HS-27A (cell line): ENCODE measurements at places on chromosomes 16 and 17.

GRCh38 chr17:50944054-50944901 is 78.1 kb upstream of the TOB1 start:
- DNase-seq: no peak

GRCh38 chr17:38864636-38865398 is 5.0 kb upstream of the LASP1 start:
- DNase-seq: no peak

DNA sequence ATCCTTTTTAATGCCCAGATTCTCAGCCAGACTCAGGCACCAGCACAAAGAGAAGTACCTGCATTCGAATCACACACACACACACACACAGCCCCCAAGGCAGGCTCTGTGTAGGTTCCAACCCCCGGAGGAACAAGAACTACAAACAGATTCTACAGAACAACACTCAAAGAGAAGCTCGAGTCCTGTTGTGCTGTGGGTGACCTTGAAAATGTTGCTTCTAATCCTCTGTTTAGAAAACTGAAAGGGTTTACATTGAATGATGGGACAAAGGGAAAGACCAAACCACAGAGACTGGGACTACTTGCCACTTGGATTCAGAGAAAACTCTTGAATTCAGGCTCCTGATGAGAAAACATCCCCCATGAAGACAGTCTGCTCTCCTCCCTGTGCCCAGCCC is 568.8 kb upstream of the C16orf82 start:
- no peak for DNase-seq

DNA sequence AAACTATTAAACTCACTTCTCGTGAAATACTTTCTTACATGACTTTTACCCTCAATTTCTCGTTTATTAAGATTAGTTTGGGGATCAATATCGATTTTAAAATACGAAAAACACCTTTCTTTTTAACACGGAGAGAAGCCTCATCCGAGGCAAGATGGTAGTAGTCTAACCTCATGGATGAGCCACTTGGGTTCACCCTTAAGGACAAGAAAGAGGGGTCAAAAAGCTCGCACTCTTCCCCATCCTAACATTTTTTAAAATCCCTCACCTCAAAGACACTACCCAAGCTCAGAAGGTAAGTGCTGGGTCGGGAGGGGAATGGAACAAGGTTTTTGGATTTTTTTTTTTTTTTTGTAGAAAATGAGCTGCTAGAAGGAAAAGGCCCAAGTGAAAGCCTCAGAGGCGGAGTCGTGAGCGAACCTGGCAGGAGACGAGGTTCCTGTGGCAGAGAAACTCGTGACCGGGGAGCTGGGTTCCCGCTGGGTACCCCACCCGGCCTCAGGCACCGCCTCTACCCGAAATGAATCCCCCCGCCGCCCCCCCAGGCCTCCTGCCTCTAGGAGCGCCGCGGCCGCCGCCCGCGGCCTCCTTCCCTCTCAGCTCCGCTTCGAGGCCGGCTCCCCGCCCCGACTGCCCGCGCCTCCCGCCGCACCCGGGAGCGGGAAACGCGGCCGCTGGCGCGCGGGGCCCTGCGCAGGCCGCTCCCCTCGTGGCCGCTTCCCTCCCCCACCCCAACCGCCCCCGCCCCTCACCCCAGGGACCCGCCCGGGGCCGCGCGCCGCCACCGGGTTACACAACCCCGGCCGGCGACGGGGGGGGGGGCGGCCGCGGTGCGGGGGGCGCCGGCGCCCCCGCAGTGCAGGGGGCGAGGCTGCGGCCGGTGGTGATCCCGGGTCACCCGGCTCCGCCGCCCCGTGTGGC is 1.6 kb downstream of the NUFIP2 start:
- peak; percentile 11 for DNase-seq

- DNase-seq: no peak
Measured at GRCh38 chr17:41480136-41480535, 815 bp downstream of the KRT35 start.

DNA sequence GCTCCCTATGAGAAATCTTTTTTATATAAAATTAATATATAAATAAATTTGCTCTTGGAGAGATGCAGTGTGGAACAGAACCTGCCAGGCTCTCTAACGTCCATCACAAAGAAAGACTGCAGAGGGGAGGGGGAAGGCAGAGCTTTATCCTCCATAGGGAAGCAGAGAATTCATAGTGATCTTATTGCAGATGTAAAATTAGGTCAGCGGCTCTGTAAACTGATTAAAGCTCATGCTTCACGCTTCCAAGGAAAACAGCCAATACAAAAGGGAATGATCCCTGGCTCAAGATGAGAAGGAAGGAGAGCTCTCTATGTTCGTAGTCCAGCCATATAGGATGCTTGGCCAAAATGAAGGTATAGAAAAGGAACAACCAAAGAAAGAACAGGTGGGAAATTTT is 532.3 kb upstream of the PSMD7 start:
- DNase-seq: no peak

- no peak for DNase-seq
Measured at GRCh38 chr17:38867179-38867967, 2.5 kb upstream of the LASP1 start.

GRCh38 chr16:88077328-88078108 is 126.3 kb downstream of the BANP start:
- no peak for DNase-seq

DNA sequence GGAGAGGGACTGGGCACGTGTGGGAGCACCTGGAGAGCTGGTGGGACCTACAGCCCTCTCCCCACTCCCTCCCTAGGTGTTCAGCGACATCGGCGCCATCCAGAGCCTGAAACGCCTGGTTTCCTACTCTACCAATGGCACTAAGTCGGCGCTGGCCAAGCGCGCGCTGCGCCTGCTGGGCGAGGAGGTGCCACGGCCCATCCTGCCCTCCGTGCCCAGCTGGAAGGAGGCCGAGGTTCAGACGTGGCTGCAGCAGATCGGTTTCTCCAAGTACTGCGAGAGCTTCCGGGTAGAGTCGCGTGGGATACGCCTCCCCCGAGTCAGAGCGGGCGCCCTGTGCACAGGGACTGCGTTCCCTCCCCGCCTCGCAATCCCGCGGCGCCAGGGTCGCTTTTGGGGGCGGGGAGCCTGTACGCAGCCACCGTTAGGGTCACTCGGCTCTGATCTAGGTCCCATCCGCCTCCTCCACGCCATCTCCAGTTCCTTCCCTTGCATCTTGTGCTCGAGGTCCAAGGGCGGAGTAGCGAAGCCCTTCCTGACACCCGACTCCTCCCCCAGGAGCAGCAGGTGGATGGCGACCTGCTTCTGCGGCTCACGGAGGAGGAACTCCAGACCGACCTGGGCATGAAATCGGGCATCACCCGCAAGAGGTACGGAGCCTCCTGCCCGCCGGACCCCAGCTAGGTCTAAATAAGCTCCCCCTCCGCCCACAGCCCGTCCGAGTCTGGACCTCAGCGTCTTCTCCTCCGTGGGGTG is 13.0 kb downstream of the SARM1 start:
- no peak for DNase-seq

- no peak for DNase-seq
Measured at GRCh38 chr16:24689128-24689527, 40.3 kb upstream of the TNRC6A start.

DNA sequence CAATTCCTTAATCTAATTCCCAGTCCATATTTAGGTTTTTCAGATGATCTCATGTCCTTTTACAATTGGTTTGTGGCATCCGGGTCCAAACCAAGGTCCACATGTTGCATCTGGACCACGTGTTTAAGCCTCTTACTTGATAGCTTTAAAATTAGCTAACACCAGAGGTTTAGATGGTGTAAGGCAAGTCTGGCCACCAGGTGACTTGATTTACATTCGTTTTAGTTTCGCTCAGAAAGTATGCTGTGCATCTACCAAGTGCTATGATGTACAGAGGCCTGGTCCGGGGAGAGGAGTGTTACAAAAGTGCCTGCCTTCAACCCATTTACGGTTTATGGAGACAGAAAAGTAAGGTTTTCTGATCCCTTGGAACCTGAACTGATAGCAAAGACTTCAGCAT is 878 bp upstream of the DNAJA2 start:
- DNase-seq: no peak

DNA sequence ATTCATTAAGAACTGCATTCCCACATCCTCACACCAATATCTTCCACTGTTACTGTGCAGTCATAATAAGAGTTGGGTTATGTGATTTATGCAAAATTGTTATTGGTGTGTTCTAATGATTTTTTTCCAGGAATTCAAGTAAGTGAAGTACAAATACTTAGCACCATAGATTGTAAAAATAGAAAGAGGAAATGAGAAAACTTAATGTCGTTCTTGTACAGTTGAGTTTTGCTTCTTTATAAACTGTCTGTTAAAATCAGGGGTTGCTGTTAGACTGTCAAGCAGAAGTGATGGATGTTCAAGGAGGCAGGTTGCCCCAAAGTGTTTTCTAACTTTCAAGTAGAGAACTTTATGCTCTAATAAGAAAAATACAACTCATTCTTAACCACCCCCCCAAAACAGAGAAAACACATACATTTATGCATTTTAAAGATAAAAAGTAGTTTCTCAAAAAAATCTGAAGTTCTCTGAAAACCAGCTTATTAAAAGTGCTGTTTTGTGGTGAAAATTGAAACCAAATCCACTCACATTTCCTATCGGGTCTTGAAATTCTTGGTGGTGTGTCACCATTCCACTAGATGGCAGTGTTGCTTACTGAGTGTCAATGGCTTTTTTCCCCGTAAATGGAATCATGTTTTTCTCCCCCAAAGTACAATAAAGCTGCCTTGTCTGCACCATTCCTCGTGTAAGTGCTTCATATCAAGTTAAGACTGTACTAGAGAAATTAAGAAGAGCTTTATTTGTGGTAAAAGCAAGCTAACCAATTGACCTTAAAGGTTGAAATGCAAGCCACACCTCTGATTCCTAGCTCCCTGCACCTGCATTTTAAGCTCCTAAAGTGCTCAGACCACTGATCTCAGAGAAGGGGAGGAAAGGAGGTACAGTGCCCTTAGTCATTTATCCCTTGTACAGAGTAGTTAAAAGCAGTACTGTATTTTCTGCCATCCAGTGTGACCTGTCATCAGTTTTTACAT is 4.7 kb upstream of the IGSF6 start:
- no peak for DNase-seq

GRCh38 chr16:10868104-10868595 is 8.9 kb upstream of the CIITA start:
- no peak for DNase-seq

DNA sequence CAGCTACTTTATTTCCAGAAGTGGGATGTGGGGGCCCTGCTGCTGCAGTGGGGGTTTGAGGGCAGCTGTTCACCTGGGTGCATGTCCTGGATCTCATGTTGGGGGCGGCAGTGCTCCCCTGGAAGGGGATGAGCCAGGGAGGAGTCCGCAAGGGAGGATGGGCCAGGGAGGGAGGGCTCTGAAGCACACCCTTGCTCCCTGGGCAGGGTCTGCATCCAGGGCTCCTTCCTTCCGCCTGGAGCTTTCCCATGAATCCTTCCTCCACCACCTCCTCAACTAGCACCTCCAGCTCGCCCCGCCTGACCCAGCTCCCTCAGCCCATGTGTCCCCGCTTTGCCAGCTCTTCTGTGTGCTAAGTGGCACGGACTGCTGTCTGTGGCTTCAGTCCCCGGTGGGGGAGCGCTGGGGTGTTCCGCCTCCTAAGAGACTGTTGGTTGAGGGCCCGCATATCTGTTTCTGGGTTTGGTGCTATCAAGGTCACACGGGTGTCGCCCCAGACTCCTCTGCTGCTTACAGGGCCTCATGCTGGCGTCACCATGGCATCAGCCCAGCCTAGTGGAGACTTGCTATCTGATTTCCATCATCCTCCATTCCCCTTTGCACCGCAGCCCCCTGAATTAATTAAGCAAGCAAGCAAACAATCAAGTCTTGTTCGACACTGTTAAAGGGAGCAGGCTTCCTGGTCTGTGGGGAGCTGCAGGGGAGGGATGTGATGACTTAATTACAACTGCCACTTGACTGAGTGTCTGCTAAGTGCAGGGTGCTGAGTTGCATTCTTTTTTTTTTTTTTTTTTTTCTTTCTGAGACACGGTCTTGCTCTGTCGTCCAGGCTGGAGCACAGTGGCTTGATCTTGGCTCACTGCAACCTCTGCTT is 71.8 kb downstream of the PRKCA start:
- DNase-seq: no peak

- no peak for DNase-seq
Measured at GRCh38 chr17:7885367-7886226, 3.0 kb upstream of the CHD3 start.

- no peak for DNase-seq
Measured at GRCh38 chr16:67544844-67545664, 16.4 kb downstream of the RIPOR1 start.

DNA sequence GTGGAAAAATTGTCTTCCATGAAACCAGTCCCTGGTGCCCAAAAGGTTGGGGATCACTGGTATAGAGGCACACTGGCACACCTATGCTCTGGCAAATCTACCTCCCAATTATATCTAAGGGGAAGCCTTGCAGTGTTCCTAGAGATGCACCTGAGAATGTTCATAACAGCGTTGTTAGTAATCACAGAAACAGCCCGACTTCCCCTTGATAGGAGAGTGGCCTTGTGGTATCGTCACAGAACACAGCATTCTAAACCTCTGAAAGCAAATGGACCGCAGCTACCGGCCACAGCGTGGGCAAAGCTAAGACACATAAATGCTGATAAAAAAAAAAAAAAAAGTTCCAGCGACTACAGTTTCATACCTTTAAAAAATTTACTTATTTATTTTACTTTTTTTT is 39.1 kb upstream of the ADGRG1 start:
- DNase-seq: no peak

GRCh38 chr17:80461528-80462160 is 14.8 kb downstream of the NPTX1 start:
- no peak for DNase-seq

- no peak for DNase-seq
Measured at GRCh38 chr16:14510939-14511799, 118.9 kb downstream of the PARN start.

DNA sequence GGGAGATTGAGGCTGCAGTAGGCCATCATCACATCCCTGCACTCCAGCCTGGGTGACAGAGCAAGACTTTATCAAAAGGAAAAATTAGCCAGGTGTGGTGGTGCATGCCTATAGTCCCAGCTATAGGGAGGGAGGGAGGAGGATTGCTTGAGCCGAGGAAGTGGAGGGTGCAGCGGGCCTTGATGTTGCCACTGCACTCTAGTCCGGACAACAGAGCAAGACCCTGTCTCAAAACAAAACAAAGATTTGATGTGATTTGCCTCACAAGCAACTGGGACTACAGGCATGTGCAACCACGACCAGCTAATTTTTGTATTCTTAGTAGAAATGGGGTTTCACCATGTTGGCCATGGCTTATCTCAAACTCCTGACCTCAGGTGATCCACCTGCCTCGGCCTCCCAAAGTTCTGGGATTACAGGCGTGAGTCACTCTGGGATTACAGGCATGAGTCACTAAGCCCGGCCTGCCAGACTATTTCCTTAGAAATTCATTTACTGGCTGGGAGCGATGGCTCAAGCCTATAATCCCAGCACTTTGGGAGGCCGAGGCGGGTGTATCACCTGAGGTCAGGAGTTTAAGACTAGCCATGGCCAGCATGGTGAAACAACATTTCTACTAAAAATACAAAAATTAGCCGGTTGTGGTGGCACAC is 11.5 kb downstream of the UBE2G1 start:
- no peak for DNase-seq

DNA sequence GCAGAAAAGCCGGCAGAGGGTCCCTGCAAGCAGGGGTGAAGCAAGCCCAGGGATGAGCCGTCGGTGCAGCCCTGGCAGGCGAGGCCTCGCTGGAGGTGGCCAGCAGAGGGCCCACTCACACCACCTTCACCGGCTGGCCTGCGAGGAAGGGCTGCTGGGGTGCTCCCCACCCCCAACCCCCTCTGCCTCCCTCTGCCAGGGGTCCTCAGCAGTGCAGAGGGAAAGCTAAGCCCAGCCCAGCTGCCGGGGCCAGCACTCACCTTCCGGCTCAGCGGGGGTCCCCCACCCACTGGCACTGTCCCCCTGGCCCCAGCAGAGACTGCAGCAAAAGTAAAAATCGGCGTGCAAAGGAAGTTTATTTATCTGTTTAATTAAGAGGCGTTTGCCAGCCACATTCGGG is 113.4 kb downstream of the ENGASE start:
- no peak for DNase-seq

- no peak for DNase-seq
Measured at GRCh38 chr16:28902909-28903308, 22.1 kb downstream of the RABEP2 start.
